ENCODE measurements at places on chromosomes 2 and 18.

DNA sequence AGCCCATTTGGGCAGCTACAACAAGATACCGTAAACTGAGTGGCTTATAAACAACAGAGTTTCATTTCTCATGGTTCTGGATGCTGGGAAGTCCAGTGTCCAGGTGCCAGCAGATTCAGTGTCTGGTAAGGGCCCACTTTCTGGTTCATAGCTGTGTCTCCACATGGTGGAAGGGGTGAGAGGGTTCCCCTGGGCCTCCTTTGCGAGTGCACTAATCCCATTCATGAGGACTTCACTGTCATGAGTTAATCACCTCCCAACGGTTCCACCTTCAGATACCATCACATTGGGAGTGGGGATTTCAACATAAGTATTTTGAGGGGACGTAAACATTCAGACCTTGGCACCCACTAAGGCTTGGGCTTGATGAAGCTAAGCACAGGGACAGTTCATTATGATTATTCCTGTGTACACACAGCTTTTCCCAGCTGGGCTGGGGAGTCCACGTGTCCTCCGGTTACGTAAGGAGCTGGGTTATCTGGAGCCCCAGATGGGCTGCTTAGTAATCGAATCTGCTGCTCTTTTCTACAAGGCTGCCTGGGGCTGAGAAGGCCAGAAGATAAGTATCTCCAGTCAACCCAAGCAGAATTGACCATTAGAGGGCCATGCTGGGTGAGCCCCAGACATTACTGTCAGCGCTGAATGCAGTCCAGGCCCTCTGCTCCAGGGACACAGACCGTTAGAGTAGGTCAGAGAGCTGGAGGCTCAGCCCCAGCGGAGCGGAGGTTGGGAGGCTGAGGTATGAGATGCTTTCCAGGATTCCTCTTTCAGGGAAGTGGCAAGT is 42.7 kb downstream of the EPAS1 start:
- no peak for DNase-seq

- DNase-seq: no peak
Measured at GRCh38 chr2:5984273-5984655, 292.1 kb downstream of the SOX11 start.

GRCh38 chr18:21298351-21298750 is 56.3 kb downstream of the GREB1L start:
- DNase-seq: no peak

DNA sequence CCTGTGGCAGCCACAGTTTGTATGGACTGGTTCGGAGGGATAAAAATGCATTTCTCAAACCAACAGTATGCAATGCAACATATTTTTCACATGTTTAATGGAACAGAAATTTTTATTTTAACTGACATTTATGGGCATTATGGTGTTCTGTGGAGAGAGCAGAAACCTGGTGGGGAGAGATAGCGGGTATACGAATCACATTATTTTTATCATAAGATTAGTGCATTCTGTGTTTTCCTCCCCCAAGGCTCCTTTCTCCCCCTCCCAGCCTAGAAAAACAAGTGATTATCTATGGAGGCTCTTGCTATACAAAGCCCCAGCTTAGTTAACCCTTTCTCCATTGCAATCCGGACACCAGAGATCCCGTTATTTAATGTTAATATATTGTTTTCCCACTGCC is 289.8 kb upstream of the PIK3C3 start:
- DNase-seq: no peak

- DNase-seq: peak; percentile 54
Measured at GRCh38 chr2:237864940-237865622, 5.7 kb downstream of the RAMP1 start.

DNA sequence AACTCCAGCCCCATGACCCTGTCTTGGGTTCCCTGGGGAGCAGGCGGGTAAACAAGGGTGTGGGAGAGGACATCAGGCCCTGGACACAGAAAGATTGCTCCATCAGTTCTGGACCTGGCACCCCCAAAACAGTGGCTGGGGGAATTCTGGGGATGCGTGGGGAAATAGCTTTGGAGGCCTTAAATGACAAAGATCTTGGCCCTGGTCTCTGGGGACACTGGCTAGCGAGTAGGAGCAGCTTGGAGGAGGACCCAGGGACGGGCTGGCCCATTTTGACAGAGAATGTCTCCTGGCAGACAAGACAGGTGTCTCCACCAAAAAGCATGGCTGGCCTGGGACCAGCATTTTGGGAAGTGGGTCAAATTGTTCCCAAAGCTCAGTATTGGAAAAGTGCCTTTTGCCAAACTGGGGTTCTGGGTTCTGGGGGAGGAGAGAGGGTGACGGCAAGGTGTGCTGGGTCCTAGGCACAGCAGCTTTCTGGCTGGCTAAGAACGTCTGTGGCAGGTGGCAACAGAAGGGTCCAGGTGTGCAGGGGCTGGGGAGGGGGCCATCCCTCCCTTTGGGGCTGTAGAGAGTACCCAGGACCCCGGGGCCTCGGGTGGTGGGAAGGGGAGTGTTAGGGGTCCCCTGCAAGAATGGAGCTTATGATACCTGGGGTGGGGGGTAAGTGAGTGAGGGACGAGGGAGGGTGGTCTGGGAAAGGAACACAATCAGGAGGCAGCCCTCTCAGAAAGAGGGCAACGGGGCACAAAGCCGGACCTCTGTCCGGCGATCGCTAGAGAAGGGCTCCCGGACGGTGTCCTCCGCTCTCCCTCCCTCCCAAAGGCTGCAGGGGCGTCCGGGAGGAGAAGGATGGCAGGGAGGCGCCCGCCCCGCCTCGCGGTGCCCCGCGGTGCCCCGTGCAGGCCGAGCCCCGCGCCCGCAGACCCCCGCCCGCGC is 556 bp downstream of the CYRIA start:
- DNase-seq: no peak

DNA sequence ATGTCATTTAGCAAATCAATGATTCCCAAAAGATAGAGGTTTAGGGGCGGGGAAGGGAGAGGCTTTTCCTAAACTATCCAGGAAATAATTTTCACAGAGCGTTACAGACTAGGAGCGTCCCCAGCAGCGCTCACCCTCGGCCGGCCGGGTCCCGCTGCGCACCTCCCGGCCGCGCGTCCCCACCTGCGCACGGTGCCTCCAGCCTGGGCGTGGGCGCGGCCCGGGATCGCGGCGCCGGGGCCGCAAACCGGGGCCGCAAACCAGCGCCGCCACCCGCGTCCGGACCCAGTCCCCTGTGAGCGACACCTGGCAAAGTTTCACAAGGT is 684 bp upstream of the ZCCHC2 start:
- DNase-seq: no peak

DNA sequence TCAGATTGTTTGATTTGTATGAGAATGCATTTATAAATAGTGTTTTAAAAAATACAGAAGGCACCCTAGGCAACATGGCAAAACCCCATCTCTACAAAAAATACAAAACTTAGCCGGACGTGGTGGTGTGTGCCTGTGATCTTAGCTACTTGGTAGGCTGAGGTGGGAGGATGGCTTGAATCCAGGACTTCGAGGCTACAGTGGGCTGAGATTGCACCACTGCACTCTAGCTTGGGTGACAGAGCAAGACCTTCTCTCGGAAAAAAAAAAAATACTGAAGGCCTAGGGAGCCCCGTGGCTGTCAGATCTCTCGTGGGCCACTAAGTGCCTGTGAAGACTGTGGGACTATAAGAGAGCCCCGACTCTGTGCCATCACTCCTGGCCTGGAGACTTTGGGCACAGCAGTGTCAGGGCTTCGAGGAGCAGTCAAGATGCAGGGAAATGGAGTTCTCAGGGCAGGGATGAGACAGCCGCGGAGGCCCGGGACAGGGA is 40.5 kb downstream of the MYO7B start:
- no peak for DNase-seq

DNA sequence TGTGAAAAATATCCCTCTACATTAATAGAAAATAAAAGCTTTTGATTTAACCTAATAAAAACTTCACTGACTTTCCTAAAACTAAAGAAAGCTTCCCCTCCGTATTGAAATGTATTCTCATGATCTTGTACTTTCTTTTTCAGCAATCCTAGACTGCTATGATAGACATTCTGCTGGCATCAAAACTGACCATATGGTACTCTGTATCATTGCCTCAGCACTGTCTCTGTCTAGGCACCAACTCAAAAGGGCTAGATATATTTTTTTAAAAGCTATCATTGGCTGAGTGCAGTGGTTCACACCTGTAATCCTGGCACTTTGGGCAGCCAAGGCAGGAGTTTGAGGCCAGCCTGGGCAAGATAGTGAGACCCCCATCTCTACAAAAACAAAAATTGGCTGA is 32.9 kb downstream of the CDKL4 start:
- DNase-seq: no peak

DNA sequence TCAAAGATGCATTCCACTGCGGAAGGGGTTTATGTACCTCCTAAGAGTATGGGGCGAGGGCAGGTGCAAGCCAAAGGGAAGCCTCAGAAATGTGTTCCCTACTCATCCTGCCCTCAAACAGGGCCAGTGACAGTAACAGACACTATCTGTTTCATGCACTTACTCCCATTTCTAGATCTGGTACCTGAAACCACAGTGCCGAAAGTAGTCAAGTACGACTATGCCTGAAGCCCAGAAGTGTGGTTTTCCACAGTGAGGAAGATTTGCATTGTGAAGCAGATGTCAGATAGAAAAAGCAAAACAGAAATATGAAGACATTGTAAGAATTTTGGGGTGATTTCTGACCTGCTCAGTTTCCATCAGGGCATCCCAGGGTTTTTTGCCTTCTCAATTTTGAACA is 748.7 kb downstream of the RNF144A start:
- no peak for DNase-seq

DNA sequence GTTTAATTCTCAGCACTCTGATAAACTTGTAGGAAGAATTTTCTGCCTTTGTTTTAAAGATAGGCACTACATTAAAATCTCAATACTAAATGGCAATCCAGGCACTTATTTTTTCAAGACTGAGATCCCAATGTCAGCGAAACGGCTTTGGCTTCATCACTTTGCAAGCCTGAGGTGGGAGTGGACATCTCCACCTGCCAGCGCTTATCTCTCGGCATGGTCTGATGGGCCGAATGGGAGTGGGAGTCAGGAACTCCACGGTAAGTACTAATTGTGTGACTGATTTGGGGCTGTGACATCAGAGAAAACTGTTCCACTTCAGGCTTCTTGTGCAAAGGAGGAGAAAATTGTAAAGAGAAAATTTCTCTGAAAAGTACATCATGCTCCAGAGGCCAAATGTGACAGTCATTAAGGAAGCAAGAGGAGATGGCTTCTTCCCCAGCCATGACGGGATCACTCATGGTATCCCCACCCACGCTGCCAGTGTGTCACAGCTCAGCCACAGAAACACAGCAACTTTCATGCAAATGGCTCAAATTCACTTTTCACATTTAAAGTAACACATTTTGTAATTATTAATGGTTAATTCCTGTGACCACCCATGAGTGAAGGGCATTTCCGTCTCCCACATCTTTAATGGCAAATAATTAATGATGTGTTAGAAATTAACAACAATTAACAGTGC is 385.5 kb upstream of the HNRNPA3 start:
- no peak for DNase-seq

GRCh38 chr2:63465633-63466032 is 122.6 kb downstream of the WDPCP start:
- DNase-seq: no peak

- no peak for DNase-seq
Measured at GRCh38 chr2:47043142-47043890, 111.8 kb downstream of the STPG4 start.

GRCh38 chr18:22475426-22476100 is 57.8 kb upstream of the CTAGE1 start:
- DNase-seq: no peak

GRCh38 chr2:36277146-36277808 is 78.3 kb upstream of the CRIM1 start:
- DNase-seq: no peak

- no peak for DNase-seq
Measured at GRCh38 chr18:39489431-39489830, 1923.8 kb upstream of the CELF4 start.

DNA sequence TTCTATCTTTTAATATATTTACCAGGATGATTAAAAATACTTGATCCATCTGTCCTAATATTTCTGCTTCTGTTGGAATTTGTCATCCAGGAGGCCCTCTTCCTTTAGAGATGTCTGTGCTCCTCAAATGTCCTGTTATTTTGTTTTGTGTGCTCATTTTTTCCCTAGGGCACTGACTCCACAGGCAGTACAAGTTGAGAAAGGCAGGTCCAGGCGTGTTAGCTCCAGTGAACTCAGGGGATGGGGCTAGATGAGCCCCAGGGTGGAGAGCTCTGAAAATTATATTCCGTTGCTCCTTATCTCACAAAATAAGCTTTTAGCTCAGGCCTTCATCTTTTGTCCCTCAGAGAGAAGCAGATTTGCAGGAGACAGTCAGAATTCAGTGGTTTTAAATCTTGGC is 105.7 kb downstream of the SLC4A3 start:
- DNase-seq: no peak

DNA sequence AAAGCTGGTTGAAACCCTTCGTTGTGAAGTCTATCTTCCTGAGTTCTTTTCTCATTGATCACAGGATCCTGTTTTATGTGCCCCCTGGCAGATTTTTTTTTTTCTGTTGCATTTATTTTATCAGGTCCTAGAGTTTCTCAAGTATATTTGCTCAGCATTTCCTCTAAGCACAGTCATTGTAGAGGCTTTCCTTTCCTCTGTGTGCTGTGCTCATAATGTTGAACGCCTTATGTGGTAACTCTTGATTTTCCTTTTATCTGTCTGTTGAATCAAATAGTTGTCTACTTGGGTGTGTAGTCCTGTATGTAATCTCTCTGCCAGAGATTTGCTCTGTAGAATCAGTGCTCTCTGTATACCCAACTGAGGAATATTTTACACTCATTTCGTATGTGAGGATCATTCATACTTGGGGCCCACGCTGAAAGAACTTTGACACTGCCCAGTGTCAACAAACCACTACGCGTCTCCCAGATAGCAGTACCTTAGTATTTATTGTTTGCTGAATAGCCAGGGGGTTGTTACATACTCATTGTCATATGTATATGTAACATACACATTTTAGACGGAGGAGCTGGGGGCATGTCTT is 118.2 kb downstream of the CTNNA2 start:
- DNase-seq: no peak

- DNase-seq: no peak
Measured at GRCh38 chr2:26952374-26952773, 18.1 kb upstream of the MAPRE3 start.

DNA sequence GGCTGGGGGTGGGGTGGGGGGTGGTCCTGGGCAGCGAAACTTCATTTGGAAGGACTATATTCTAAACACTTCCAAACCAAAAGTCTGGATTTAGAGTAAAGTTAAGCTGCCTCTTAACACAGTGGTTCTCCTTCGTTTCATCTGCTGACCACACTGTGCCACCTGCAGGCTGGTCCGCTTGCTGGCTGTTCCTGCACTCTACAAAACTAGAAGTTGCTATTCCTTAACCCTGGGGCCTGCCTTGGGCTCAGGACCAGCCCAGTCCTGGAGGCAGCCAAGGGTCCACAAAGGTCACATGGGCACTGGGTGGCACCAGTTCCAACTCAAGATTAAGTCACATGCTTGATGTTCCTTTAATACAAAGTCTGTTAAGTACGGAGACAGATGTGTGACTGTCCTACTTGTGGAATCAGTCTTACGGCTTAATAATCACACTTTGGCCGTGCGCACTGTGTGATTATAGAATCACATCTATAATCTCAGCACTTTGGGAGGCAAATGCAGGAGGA is 195.4 kb downstream of the FAM210A start:
- DNase-seq: peak; percentile 30

GRCh38 chr2:200615247-200615646 is 29.4 kb downstream of the AOX1 start:
- no peak for DNase-seq
